ENCODE measurements at places on chromosomes 3 and 15. TPM values are rescaled to one million over a fixed set of nuclear protein-coding genes. Genes with fewer than 3 reads are reported as not detected.

Gene TRH
- not detected for total RNA-seq

Gene LRRC34
- total RNA-seq: 2.8 TPM

- no peaks in the 10 kb centered on the region for H3K36me3 ChIP-seq
Measured at GRCh38 chr3:111714305-111714704, 119.2 kb upstream of the ZBED2 start.

DNA sequence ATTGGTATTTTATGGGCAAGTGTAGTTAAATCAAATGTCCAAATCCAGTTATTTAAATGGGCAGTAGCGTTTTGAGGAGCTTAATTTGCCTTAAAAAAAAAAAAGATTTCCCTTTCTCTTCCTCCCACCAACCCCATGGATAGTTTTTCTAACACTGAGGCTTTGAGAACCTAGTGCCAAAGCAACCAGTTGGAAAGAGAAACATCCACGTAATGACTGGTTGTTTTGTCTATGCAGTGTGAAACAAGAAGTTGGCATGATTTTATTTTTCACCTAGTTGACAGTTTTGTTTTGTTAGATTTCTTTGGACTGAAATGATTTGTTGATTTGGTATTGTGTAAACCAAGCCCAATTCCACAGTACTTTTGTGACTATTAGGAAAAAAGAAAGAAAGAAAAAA is 170.0 kb downstream of the SOX2 start:
- H3K4me1 ChIP-seq: no peaks in the 10 kb centered on the region
- DNase-seq: no peak
- H3K4me3 ChIP-seq: no peak overlapping the region
- H3K27me3 ChIP-seq: no peaks in the 10 kb centered on the region

GRCh38 chr3:107085261-107085660 is 292.0 kb upstream of the CCDC54 start:
- H3K4me3 ChIP-seq: no peak overlapping the region
- H3K36me3 ChIP-seq: no peaks in the 10 kb centered on the region
- no peak for DNase-seq
- H3K27ac ChIP-seq: no peak overlapping the region
- peaks cover 2% of the 10 kb centered on the region for H3K27me3 ChIP-seq

GRCh38 chr15:92631721-92632120 is 23.9 kb downstream of the FAM174B start:
- peaks cover 17% of the 10 kb centered on the region for H3K4me1 ChIP-seq
- H3K36me3 ChIP-seq: peaks cover 4% of the 10 kb centered on the region
- peak; percentile 37 for DNase-seq
- peaks cover 25% of the 10 kb centered on the region for H3K27me3 ChIP-seq
- H3K4me3 ChIP-seq: no peak overlapping the region
- H3K27ac ChIP-seq: no peak overlapping the region

- H3K4me1 ChIP-seq: peaks cover 2% of the 10 kb centered on the region
- no peaks in the 10 kb centered on the region for H3K27me3 ChIP-seq
- no peaks in the 10 kb centered on the region for H3K36me3 ChIP-seq
- no peak overlapping the region for H3K4me3 ChIP-seq
- H3K27ac ChIP-seq: no peak overlapping the region
Measured at GRCh38 chr3:35965908-35966307, 326.6 kb downstream of the ARPP21 start.
